ENCODE measurements at places on chromosomes 6 and 20.

GRCh38 chr6:138541823-138542481 is 42.7 kb upstream of the NHSL1 start:
- DNase-seq, result no peak

DNA sequence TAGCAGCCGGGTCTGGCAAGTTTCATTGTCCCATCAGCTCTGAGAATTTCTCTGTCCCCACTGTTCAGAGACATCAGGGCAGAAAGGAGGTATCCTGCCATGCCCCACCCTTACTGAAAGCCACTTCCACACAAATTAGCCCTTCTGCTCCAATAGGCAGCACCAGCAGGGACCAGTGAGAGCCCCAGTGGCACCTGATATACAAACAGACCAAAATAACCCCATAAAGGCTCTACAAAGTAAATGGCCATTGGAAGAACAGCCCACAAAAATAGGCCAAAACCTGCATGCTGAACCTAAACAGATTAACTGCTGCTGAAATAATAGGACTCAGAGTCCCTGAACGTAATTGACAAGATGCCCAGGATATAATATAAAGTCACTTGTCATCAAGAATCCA is 199.9 kb downstream of the TMEM200A start:
- DNase-seq, result no peak

GRCh38 chr6:21227486-21227885 is 366.1 kb upstream of the SOX4 start:
- DNase-seq, result no peak

GRCh38 chr20:36824142-36824940 is 50.8 kb upstream of the DSN1 start:
- DNase-seq, result no peak

- no peak for DNase-seq
These were observed 49.3 kb downstream of the RALY start for GRCh38 chr20:34043025-34043424.

DNA sequence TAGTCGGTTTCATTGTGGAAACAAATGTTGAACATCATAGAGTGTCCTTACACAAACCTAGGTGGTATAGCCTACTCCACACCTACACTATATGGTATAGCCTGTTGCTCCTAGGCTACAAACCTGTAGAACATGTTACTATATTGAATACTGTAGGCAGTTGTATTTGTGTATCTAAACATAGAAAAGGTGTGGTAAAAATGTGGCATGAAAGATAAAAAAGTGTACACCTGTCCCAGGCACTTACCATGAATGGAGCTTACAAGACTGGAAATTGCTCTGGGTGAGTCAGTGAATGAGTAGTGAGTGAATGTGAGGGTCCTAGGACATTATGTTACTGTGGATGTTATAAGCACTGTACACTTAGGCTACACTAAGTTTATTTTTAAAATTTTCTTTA is 103.0 kb downstream of the ZFAND3 start:
- no peak for DNase-seq

GRCh38 chr6:79137671-79138070 is 59.6 kb upstream of the PHIP start:
- DNase-seq, result no peak

All from activated CD4-positive, alpha-beta T cell treated with anti-CD3 and anti-CD28 coated beads for 4 hours (primary cell).